ENCODE measurements at places on chromosomes 7 and 10.

DNA sequence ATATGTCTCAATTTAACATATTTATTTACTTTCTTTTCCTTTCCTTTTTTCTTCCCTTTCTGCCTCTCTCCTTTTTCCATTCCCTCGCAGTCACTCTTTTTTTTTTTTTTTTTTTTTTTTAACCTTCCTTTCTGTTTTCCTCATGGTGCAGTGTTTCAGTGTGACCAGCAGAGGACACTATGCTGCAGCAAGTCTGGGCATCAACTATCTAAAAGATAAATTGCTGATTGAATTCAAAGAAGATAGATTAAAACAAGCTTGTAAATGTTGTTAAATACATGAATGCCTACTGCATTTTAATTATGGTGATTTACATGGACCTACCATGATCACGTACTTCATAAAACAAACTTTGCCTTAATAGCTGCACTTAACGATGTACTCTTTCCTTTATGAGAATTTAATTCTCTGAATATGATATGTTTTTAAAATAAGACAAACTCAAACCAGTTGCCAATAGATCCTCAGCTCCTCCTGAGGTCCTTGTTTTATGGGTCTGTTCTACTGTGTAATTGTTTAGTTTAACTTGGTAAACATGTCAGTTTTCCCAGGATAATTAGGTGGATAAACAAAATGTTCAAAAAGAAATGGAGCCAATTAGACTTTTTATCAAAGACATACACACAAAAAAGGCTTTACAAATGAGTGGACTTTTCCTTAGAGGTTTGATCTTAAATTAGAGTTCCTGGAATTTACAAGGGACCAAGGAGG is 101.0 kb upstream of the AGR3 start:
- peak; percentile 38 for DNase-seq

DNA sequence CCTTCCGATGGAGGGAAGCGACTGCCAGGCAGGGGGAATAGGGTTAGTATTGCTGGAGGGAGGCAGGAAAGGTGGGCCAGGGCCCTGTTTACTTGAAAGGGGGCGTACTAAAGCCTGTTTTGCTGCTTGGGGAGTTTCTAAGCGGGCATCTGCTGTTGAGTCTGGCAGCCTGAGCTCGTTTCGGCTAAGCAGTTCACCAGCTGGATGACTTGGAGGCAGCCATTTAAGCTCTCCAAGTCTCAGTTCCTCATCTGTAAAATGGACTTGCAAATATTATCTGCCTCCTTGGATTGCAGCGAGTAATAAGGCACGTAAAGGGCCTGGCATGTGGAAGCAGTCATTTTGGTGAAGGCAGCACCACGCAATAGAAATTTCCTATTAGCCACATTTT is 44.0 kb downstream of the LDB3 start:
- DNase-seq, result peak; percentile 9

- peak; percentile 50 for DNase-seq
Measured at GRCh38 chr10:24706479-24707118, 17.1 kb downstream of the ARHGAP21 start.

DNA sequence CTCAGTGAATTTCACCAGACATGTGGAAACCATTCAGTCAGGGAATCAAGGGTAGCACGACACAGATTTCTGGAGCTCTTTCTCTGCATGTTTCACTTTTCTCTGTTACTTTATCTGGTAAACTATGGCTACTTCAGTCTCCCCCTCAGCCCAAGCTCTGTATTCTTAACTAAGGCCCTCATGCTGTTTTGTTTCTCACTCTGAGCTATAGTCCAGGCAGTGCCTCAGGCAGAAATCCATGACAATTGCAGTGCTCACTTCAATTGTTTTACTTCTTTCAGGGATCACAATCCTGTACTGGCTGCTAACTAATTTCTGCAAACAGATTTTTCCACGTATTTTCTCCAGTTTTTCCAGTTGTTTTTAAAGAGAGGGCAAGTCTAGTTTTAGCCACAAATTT is 1599.9 kb upstream of the LRRTM3 start:
- DNase-seq, result no peak

DNA sequence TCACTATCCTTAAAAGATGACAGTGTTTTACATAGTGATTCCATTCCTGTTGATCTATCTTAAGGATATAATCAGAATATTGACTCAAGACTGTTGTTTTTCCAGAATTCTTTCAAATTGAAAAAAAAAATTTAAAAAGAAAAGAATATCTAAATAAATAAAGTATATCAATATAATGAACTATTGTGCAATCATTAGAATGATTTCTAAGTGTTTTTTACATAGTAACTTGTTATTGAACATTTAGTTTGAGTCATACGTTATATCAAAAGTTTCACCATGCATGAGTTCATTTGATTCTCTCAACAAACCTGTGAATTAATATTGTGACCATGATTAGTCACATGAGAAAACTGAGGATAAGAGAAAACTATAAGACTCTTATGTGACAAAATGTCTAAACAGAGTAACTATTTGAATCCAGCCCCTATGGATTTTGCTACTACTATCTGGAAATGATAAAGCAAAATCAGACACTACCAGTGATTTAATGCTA is 46.1 kb downstream of the KLF6 start:
- DNase-seq, result no peak

- no peak for DNase-seq
Measured at GRCh38 chr10:99370993-99371392, 41.8 kb downstream of the CNNM1 start.

DNA sequence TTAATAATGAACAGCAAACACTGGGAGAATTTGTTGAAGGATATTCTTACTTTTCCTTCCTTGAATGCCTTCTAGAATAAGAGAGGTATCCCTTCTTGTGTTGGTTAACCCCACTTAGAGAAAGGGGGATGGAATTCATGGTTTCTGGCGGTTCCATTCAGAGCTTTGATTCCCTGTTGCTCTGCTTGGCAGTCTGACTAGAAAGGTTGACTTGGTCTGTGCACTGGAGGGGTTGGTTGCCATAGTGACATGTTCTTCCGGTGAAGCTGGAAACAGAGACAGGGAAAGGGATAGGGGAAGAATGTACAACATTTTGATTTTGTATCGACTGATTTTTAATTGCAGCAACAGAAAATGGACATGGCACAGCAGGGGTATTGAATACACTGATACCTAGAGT is 2.5 kb downstream of the TMEM178B start:
- no peak for DNase-seq

DNA sequence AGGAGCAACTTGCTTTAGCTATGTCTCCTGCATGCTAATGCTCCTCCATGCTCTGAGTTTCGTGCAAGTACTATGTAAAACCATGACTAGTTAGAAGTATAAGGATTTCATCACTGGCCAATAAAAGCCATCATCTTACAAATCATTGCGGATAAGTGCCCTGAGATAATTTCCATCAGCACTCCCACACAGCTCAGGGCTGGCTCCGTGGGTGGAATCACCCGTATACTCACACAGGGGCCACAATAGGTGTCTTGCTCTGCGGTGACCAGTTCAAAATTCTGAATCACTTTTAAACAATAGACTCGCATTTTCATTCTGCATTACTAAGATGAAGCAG is 227.4 kb downstream of the PARD3 start:
- no peak for DNase-seq

GRCh38 chr10:46516660-46517416 is 39.6 kb downstream of the GPRIN2 start:
- DNase-seq, result no peak

DNA sequence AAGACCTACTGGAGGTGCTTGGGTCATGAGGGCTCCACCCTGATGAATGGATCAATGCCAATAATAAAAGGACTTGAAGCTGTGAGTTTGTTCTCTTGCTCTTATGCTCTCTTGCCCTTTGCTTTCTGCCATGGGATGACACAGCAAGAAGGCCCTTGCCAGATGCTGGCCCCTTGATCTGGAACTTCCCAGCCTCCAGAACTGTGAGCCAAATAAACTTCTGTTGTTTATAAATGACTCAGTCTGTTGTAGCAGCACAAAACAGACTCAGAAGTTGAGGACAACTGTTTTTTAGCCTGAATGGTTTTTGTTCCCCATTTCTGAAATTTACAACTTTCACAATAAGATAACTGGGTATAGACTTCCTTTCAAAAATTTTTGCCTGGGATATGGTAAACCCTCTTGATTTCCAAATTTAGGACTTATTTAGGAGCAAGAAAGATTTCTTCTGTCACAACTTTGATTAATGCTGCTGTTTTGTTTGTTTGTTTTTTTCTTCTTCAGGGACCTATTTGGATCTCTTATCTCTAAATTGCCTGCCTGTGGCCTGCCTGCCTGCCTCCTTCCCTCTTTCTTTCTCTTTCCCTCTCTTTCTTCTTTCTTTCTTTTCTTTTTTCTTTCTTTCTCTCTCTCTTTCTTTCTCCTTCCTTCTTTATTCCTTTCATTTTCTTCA is 12.1 kb downstream of the ENTPD1 start:
- no peak for DNase-seq

DNA sequence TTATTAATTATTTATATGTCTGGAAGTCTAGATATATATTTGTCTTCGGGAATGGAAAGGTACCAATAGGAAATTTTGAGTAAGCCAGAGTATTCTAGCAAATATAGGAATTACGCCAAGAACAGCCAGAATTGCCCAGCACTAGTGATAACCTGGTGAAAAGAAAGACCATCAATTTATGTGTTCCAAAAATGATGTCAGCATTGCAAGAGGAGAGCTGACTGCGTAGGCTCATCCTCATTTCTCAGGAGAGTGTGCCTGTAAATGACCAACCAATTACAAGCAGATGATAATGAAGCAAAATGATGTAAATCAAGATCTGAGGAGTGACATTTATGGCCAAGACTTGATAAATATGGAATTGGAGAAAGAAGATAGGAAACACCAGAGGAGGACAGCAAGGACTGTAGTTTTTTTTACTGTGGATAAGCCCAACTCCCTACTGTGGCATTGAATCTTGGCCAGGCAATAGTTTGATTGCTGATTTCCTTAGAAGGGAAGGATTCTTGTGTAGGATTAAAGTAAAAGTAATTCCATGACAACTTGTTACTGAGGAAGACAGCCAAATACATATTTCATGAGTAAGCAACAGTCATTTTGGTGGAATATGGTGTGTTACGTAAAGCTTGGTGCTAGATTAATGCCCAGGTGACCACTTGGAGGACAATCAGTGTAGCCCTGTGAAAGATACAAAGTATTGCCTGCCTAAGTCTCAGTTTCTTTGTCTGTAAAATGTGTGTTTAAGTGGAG is 590.8 kb downstream of the AUTS2 start:
- DNase-seq, result no peak

- DNase-seq, result no peak
Measured at GRCh38 chr10:1400101-1401070, 336.9 kb downstream of the ADARB2 start.

DNA sequence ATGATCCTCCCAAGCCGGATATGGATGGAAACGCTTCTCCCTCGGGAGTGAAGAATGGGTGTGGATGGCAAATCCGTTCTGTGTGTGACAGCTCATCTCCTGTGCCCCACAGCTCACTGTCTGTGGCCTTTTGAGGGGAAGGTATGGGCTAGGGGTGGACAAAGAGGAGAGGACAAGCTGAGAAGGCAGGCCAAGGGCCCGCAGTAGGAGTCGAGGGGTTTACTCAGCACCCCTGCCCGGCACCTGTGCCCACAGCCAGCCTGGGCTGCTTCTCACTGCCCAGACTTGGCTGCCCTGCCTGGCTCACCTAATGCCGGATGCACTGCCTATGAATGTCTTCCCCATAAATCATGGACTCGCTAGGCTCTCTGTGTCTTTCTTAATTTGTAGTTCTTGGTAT is 503.8 kb downstream of the TCERG1L start:
- DNase-seq, result no peak

DNA sequence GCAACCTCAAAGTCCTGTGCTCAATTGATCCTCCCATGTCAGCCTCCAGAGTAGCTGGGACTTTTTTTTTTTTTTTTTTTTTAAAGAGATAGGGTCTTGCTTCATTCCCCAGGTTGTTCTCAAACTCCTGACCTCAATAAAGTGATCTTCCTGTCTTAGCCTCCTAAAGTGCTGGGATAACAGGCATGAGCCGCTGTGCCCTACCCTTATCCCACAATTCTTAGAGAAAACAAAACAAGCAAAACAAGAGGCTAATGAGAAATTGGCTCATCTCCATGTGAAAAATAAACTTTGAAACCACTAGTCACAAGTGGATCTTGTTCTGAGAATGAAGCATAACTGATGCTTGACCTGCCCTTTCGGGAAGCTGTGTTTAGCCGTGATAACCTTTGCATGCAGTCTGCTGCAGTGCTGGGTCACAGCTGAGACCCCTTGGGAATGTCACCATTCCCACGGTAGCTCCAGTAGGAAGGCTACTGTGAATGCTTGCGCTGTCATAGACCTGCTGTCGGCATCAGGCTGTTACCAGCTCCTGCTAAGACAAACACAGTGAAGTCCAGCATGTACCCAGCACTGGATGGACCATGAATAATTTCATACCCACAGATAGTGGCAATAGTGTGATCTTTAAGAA is 290.7 kb upstream of the KIAA1217 start:
- no peak for DNase-seq

DNA sequence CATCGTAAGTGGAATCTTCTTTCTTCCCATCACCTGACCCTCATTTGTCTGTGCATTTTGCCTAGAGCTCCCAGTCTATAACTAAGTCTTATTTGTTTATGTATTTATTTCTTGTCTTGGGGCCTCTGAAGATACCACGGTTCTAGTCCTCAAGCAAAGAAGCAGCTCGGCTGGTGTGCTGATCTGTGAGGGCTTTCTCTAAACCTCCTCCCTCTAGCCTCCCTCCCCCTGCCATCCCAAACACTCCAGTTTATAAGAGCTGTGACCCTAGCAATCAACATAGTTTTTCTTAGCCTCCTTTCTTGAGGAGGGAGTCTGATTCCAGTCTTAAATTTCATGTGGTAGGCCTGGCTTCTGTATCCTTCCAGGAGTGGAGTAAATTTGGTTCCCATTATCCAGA is 15.7 kb upstream of the NDUFA5 start:
- no peak for DNase-seq

DNA sequence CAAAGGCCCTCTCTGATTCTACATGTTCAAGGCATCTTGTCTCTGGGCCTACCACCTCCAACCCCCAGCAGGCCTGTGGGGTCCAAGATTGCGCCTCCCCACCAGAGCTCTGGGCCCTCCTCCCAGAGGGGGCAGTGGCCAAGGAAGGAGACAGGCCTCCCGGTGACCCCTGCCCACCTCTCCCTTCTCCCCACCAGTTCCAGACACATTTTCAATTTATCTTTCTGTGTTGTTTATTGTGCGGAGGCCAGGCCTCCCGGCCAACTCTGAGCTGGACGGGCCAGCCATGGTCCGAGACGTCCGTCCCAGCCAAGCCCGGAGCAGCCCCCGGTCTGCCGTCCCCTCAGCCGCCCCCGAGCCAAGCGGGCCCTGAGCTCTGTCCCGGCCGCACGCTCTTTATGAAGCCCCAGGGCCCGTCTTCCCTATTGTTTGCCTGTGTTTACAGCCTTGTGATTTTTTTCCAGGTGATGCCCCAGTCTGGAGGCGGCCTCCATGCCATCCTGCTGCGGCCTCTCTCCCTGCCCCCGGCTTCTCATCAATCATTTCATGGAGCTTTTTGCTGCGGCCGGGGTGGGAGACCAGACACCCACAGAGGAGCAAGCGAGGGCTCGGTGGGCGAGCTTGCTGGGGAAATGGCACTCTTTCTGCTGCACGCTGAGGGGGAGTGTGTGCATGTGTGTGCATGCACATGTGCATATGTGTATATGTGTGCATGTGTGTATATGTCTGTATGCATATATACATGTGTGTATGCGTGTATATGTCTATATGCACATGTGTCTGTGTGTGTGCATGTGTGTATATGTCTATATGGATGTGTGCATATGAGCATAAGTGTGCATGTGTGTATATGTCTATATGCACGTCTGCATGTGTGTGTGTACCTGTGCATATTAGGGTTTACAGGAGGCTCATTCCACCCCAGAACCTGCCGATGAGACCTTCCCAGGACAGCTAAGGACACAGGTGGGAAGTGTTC is 52.7 kb upstream of the ELN start:
- no peak for DNase-seq
